ENCODE measurements at places on chromosomes 3 and 15.

GRCh38 chr15:55007561-55007960, 189.2 kb downstream of the RSL24D1 start:
- no peak for DNase-seq

GRCh38 chr15:66429546-66429945, 42.8 kb downstream of the MAP2K1 start:
- no peak for DNase-seq

- DNase-seq, result peak; percentile 49
These were observed 110.6 kb downstream of the XXYLT1 start for GRCh38 chr3:195160257-195160898.

- no peak for DNase-seq
These were observed 51.5 kb downstream of the EOMES start for GRCh38 chr3:27670619-27671018.

DNA sequence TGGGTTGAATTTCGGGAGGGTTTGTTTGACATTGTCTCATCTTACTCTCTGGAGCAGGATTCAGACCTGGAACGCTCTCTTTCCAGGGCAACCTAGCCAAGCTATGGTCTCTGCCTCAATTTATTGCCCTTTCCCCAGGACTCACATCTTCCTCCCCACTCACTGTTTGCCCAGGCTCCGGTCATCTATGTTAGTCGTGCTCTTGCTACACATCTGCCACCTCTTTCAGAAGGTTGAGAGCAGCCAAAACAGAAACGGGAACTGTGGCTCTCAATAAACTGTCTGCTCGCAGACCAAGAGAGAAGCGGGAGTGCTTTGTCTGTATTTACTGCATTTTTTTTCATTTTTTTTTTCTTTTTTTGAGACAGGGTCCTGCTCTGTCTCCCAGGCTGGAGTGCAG, 81.6 kb downstream of the ST6GAL1 start:
- no peak for DNase-seq

GRCh38 chr3:121075191-121075590, 167.2 kb downstream of the STXBP5L start:
- DNase-seq, result no peak

- no peak for DNase-seq
These were observed 39.6 kb downstream of the ATP13A3 start for GRCh38 chr3:194447161-194447560.

GRCh38 chr15:55683376-55683775, 59.6 kb downstream of the PRTG start:
- DNase-seq, result no peak

DNA sequence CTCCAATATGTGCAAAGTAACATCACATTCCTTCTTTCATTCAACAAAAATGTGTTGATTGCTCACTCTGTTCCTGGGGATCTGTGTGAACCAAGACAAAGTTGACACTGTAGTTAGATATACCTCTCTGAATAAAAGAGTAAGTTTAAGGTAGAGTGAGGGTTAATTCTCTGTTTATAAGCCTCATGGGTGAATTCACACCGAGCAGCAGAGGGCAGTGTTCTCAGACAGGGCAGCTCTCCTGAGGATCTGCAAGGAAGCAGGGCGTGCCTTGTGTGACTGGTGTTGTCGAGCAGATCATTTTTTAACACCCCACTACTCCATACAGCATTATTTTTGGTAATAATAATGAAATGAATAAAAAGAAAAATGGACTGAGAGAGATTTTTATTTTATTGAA, 34.4 kb downstream of the PAQR9 start:
- DNase-seq, result no peak

DNA sequence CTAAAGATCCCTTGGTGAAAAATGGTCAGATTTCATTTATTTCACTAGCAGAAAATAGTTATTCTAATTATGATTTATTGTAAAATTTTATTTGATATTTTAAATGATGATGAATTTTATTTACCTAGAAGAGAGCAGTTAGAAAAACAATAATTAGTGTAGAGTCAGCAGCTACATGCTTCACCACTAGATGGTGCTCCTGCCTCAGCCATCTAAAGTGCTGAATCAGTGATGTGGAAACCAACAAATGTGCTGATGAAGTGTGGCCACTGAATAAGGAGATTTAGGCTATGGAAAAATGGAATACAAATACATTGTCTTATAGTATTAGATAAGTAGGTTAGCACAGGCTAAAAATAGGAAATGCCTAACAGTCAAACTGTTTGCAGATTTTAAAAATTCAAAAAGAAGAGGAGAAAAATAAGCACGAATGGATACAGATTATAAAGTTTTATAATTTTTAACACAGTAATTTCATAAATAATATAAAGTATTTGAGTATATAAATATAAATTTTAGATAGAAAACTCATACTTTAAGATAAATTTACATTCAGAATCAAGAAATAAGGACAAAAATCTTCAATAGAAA, 109.8 kb downstream of the PPP2R3A start:
- DNase-seq, result peak; percentile 88

- DNase-seq, result no peak
These were observed 188.7 kb downstream of the NSUN3 start for GRCh38 chr3:94251566-94251965.
